ENCODE measurements at places on chromosomes 4 and X.
A peak's percentile ranks its signal among the peaks of the same experiment; 100 is the strongest.

- DNase-seq: no peak
Measured at GRCh38 chr4:147809211-147809610, 77.3 kb downstream of the ARHGAP10 start.

DNA sequence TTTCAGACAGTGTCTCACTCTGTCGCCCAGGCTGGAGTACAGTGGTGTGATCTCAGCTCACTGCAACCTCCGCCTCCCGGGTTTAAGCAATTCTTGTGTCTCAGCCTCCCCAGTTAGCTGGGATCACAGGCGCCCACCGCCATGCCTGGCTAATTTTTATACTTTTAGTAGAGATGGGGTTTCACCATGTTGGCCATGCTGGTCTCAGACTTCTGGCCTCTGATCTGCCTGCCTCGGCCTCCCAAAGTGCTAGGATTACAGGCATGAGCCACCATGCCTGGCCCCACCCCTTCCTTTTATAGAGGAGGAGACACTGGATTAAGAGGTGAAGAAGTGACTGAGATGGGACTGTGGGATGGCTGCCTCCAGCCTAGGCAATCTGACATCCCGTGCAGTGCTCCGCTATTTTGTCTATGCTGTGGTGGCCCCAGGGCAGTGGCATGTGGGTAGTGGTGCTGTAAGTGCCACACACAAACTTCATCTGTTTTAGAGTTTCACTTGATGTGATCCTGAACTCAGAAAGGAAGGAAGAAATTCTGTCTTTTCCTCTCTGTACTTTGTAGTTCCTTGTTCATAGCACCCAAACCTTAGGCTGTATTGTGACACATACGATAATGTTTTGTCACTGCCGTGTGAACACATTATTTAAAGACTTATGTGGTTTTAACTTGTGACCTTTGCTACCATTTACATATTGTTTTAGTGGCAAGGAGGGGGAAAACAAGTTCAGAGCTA lies 48.9 kb downstream of the FNIP2 start:
- no peak for DNase-seq

DNA sequence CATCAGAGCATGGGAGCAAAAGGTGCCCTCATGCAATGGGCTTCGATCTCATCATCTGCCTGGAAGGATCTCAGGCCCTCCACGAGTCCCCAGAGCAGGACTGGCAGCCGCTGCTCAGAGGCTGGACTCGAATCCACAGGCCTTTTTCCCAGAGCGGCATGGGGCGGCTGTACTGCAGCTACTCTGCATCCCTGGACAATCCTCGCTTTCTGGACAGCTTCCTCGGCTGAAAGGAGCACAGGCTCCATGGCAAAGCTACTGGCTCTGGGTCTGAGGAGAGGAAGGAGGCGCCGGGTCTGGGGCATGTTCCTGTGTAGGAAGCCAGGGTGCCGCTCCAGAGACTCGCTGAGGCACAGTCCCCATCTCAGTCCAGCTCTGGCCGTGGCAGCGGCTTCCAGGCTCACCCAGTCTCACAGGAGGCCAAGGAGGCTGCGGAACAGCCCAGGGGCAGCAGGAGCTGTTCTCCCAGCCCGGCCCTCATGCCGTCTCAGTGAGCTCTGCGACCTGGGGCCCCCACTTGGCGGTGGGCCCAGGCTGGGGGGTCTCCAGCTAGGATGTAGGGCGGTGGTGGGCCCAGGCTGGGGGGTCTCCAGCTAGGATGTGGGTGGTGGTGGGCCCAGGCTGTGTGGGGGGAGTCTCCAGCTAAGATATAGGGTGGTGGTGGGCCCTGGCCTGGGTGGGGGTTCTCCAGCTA lies 2.7 kb upstream of the SPON2 start:
- no peak for DNase-seq

- peak; percentile 79 for DNase-seq
Measured at GRCh38 chr4:7964890-7965662, 25.4 kb upstream of the AFAP1 start.

DNA sequence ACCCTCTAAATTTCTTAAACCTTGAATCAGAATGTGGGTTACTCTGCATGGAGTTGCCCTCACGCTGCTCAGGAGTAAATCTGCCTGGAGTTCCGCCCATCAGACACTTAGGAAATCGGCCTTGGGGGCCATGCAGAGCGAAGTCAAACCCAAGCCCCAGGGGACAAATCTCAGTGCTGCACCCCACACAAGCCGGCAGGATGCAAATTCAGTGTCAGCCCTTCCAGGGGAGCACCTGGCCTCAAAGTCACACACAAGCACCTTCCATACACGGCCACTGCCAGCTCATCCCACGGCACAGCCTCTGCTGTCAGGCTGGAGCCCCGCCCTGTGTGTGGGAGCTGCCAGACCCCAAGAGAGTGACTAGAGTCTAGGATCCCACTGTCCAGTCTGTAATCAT lies 27.4 kb downstream of the RNF212 start:
- no peak for DNase-seq

DNA sequence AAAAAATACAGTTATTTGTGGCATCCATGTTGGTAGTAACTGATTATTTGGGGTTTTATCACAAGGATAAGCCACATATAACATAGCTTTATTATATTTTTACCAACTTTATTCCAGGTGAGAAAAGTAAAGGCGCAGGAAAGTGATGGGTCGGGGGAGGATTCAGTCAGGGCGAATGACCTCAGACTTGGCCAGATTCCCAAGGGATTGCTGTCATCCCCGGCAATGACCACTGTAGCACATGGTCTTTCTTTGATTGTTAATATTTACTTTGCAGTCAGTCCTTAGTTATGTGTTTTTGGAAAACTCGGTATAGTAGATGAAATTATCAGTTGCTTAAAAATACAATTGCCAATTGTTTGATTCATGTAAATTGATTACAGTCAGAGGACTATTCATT lies 17.6 kb downstream of the GRIA3 start:
- no peak for DNase-seq

- no peak for DNase-seq
Measured at GRCh38 chrX:2960861-2961515, 31.8 kb upstream of the ARSD start.

- no peak for DNase-seq
Measured at GRCh38 chr4:126123611-126124325, 809.0 kb downstream of the FAT4 start.

- no peak for DNase-seq
Measured at GRCh38 chr4:148692242-148692641, 250.0 kb upstream of the NR3C2 start.

DNA sequence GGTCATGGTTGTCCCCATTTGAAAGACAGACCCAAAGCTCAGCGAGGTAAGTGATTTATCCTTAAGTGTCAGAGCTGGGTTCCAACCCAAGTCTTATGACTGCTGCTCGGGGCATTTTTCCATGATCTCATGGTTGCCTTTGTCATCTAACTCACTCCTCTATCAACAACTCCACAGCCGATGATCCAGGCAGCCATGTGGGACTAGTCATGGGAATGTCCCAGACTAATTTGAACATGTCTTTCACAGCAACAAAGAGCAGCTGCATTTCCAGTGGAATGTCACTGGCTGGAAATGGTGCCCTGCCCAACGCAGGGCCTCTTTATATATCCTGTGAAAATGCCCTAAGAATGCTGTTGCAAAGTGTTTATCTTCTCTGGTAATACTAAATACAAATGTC lies 284.8 kb upstream of the PPARGC1A start:
- no peak for DNase-seq

GRCh38 chr4:4792466-4792865 lies 67.0 kb upstream of the MSX1 start:
- no peak for DNase-seq

GRCh38 chr4:63211375-63211774 lies 1197.9 kb downstream of the TECRL start:
- DNase-seq: no peak

DNA sequence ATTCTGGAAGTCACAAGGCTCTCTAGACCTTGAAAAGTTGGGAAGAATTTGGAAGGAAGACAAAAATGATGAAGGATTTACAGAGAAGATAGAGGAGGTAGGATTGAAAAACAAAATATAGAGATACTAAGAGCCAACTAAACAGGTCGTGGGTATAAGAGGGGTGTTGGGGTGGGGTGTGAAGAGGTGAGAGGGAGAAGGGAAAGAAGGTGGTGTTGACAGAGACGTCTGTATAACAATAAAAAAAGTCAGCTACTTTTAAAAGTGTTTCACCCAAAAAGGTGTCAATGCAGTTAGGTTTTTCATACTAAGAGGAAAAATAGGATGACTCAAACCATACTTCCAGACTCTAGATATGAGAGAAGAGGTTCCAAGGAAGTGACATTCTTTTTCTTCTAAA lies 33.0 kb upstream of the MAP3K15 start:
- DNase-seq: no peak

DNA sequence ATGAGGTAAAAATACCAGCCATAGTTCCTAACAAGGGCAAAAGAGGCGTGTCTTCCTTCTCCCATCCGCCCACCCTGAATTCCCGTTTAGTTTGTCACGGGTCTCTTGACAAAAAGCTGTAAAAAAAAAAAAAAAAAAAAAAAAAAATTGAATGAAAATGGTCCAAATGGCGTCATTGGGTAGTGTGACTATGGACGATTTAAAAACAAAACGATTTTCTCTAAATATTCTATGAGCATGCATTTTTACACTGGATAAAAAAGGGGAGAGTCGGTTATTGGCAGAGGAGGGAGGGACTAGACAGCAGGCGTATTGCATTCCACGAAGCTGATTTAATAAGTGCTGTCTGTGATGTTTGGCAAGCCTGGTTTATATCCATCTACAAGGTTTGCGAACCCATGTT lies at the start of gene FAM133A:
Gene FAM133A (plus strand): TSS at position 338 of the 403 bp plus-strand sequence. CDS start 35,214 bp downstream, outside the sequence.
- no peak for DNase-seq

DNA sequence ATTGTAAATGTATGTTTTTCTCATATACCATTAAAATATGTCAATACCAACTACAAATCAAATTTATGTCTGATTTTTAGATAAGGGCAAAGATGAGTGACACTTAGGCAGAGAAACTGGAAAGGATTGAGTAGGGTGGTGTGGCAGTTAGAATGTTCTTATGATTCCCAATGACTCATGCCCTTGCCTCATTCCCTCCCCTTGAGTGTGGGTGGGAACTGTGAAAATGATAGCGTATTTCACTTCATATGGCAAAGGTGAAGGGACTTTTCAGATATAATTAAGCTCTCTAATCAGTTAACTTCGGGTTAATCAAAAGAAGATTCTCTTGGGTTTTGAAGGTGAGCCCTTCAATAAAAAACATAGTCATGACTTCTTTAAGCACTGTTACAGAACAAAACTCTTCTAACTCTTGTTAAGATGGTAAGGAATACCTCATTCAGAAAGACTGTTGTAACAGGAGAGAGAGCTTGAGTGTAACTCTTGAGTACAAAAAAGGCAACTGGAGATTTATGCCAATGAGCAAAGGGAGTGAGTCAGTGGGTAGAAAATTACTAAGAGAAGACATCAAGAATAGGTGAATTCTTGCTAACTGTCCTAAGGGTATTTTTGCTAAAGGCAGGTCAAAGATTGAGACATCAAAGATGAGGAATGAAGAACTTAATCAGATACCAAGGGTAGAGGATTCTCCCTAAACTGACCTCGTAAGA lies 329.5 kb downstream of the KCTD8 start:
- DNase-seq: peak; percentile 71

DNA sequence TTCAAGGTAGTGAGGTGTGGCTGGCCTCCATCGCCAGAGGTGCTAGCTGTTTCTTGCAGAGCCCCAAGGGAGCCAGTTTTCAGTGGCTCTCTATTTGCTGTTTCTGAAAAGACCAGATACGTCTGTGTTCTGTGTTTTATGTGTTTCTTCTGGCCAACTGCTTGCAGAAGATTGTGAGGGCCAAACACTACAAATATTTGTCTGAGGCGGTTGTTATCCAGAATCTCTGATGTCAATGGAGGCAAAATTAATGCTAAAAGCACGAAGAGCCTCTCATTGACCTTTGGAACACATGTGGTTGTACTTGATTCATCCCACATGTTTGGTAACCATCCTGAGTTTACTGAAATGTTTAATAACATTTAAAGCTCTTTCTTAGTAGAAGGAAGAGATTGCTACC lies 113.9 kb downstream of the CT47B1 start:
- DNase-seq: no peak

- no peak for DNase-seq
Measured at GRCh38 chr4:159205466-159205865, 102.6 kb downstream of the RAPGEF2 start.

DNA sequence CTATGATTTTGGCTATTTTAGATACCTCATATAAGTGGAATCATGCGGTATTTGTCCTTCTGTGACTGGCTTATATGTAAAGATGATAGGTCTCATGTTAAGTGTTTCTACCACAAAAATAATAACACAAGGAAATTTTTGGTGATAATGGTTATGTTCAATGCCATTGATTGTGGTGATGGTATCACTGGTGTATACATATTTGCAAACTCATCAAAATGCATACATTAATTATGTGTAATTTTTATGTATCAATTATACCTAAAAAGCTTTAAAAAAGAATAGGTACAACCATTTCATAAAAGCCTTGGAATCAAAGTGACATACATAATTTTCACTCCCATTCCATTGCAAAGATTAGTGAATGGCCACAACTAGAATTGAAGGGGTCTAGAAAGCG lies 178.3 kb upstream of the FMR1 start:
- DNase-seq: no peak

DNA sequence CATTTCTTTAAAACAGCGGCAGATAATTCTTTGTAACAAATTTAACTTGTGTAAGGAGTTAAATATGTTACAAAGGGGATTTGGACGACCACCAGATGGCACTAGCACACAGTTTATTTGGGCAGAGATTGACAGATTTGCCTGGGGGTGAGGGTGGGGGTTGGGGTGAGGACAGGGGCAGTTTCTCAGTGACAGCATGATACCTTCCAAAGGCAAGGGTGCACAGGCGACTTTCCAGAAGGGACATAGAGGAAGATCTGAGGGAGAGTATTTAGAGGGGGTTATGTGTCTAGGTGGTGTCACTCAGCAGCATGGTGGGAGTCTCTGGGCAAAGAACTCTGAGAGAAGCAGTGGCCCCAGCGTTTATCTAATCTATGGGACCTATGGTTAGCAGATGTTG lies 9.6 kb upstream of the TMA16 start:
- DNase-seq: no peak

GRCh38 chr4:21742326-21742725 lies 206.2 kb downstream of the KCNIP4 start:
- DNase-seq: no peak

- DNase-seq: no peak
Measured at GRCh38 chr4:41865981-41866798, 69.0 kb upstream of the TMEM33 start.

GRCh38 chrX:149846789-149847188 lies 34.2 kb upstream of the MAGEA8 start:
- DNase-seq: no peak

- no peak for DNase-seq
Measured at GRCh38 chrX:131987252-131987651, 35.9 kb upstream of the STK26 start.

DNA sequence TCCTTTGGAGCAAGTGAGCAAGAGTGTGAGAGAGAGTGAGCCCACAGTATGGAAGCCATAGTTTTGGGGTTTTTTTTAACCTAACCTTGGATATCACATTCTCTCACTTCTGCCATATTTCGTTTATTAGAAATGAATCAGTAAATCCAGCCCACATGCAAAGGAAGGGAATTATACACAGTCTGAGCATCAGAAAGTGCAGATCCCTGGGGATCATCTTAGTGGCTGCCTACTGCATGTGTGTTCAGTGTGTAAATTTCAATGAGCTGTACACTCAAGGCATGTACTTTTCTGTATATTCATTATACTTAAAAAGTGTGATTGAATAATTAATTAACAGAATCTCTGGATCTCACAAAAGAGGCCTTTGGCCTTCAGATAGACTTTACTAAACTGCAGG lies 133.8 kb upstream of the PRPS2 start:
- DNase-seq: no peak

Data from NCI-H226 (cell line).